ENCODE measurements at places on chromosomes 7 and 10.

DNA sequence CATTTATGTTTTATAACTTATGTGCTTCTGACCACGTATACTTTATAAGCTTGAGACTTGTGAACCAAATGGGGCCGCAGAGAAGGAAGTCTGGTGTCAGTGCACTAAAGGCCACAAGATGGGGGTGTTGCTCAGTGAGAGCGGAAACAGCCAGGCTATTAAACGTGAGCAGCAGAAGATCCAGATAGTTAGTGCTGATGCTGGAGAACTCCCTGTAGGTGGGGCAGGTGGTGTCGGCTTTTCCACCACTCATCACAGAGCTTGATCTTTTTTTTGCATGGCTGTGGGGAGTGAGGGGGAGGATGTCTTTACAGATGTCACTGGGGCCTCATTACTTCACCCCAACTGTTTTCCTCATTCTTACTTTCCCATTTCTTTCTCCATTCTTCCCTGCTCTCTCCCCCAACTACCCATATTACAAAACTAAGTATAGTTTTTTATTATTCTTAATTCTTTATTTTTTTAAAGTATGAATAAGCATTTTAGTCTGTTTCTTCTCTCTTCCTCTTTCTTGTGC, 34.7 kb downstream of the ACADSB start:
- DNase-seq = peak; percentile 9

DNA sequence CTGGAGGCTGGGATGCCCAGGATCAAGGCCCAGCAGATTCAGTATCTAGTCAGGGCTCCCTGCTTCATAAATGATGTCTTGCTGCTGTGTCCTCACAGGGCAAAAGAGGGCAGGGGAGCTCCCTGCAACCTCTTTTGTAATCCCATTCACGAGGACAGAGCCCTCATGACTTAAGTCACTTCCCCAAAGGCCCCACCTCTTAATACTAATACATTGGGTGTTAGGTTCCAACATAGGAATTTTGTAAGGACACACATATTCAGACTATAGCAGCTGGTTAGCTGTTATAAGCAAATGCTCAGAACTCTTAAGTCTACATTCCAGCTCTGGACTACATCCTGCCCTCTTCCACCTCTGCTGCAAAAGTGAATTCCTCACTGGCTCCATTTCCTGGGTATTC, 63.0 kb downstream of the VOPP1 start:
- no peak for DNase-seq

DNA sequence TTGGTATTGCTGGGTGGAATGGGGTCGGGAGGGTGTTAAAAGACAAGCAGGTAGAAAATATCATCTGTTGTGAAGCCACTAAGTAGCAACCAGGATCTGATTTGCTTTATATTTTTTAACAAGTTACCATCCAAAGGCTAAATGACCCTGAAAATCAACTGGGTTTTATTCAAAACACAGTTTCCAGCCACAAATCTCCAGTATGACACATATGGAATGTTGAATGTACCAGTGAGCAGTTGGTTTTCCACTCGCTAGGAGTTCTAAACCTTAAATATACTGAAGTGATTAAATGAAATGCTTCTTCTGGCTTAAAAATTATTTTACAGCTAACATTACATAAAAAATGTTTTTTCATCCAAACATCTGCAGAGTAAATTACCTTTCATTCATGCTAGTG, 112.5 kb downstream of the PDE1C start:
- DNase-seq = no peak

DNA sequence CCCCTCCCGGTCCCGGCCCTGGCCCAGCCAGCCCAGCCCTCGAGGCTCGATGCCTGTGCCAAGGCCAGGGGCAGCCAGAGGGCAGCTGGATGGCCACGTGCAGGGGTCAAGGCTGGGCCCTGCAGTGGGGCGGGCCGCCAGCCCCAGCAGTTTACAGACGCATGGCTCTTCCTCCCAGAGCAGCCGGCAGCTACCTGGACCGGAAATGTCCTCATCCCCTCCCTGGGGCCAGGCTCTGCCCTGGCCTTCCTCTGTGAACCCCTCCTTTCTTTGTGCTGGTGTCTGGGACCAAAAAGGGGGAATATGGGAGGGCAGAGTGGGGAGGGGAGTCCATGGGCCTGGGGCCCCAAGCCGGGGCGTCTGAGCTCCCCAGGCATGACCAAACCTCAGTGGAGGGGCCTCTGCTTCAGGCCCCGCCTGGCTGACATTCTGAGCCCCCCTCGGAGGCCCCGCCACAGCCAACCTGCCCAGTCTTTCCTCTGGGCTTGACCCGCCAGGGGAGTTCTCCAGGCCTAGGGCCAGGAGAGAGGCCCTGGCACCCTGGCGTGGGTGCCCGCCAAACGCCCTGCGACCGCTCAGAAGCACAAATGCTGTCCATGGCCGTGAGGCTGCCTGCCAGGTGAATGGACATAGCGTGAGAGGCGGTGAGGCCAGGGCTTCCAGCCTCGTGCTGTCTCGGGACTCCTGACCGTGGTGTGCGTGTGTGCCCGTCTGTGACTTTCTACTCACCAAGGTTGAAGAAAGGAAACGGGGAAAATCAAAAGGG, 24.7 kb upstream of the AMZ1 start:
- no peak for DNase-seq

GRCh38 chr10:50387732-50388073, 136.4 kb upstream of the ASAH2 start:
- no peak for DNase-seq
